ENCODE measurements at places on chromosomes 4 and X.

- no peak for DNase-seq
Observed at GRCh38 chrX:5080791-5081190, 1147.9 kb downstream of the NLGN4X start.

DNA sequence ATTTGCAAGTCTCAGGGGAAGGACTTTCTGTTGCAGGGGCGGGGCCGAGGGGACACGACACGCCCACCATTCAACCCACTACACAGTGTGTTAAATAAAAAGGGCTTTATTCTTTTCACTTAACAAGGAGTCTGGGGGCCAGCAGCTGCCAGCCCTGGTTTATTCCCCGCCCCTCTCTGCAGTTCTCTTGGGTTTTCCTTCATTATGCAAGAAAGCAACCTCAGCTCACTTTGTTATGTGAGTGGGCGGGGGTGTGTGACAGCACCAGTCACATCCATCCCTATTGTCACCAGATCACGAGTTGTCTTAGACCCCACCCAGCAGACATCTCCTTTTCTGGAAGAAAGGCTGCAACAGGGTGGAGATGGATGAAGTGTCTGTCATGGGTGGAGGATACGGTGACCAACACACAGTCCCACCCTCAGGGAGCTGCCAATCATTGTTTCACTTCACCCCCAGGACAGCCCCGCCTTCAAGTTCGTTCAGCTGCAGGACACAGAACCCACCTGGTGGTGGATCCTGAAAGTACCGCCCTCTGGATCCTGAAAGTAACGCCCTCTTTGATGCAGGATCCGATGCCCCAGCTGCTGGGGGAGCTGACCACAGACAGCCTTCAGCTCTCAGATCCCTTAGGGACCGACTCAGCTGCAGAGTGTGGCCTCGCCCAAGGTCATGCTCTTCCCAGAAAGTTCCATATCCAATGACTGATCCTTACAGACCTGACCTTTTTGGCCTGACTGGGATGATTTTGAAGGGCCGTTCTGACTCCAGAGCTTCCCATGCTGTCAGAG is 79.6 kb downstream of the SMIM20 start:
- no peak for DNase-seq

GRCh38 chr4:20565075-20565721 is 135.1 kb upstream of the PACRGL start:
- no peak for DNase-seq

GRCh38 chr4:145614233-145614610 is 5.0 kb upstream of the MMAA start:
- no peak for DNase-seq

DNA sequence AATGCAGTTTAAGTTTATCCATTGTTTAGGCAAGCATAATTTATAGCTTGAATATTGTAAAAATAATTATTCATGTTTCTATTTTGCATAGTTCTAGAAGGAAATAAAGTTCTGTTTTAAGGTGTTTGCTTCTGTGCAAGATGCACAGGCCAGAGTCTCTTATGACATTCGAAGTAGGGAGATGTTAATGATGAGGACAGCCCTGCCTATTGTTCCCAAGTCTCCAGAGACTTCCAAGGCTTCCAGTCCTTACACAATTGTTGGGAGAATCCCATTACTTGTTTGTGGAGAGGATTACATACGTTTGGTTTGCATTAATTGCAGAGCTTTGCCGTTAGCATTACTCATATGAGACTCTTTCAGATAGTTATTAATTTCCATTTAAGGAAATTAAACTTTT is 96.2 kb upstream of the ANK2 start:
- no peak for DNase-seq

DNA sequence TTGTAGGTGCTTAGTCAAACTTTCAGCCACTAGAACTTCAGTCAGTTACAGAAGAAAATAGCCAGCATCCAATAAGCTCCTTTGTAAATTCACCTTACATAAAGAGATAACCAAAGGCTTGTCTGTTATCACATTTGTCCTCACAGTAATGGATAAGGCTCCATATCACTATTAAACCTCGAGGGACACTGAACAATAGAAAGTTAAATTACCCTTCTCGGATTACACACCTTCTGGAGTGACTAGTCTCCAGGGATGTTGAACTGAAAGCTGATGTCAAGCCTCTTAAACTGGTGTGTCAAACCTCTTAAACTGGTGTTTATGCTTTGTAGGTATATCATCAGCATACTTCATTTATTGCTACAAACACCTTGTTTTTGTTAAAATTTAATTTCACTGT is 639.0 kb downstream of the CENPC start:
- no peak for DNase-seq

- DNase-seq = no peak
Observed at GRCh38 chr4:29861307-29861706, 858.9 kb upstream of the PCDH7 start.

DNA sequence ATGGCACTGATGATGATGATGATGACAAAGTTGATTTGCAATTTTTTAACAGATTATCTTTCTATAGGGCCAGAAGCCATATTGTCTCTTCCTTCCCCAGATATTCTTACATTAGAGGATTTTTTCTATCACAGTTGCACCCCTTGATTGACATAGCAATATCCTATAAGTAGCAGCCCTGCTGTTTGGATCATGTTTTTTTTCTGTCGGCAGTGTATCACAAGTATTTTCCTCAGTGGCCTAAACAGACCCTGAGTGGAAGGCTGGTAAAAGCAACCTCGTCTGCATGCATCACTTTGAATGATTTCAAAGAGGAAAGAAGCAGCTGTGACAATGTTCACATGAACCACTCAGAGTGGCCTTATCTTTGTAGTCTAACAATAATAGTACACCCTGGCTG is 41.0 kb downstream of the FAT4 start:
- DNase-seq = no peak

- DNase-seq = no peak
Observed at GRCh38 chr4:48307528-48307927, 33.8 kb upstream of the SLAIN2 start.

DNA sequence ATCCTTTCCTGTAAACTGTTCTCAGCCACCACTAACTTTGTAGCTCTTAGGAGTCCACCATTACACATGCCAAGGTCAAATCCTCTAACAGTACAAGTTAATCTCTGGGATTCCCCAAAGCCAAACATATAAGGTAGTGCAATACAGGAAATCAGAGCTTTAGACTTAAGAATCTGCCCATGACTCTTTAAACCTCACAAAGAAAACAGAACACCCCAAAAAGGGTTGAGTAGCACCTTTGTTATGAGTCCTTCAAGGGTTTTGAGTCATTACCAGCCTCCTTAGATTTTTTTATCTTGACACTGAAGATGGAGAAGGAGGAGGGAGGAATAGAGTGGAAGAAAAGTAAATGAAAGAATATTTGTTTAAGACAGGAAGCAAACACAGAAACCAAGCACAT is 243.9 kb upstream of the SPANXN1 start:
- no peak for DNase-seq

DNA sequence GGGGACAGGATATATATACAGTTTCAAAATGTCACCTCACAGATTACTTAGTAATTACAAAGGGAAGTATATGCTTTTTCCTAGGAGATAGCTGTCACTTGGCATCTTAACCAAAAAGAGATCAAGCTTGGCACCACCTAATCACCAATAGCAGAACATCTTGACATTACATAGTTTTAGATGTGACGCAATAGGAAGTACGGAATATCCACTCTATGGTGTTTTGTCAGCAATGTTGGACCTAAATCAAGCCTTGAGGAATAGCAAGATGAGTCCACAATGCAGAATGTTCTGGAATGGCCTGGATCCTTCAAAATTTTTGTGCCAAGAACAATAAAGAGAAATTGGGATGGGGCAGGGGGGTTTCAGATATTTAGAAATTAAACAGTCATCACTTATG is 1488.2 kb downstream of the FSTL5 start:
- no peak for DNase-seq

DNA sequence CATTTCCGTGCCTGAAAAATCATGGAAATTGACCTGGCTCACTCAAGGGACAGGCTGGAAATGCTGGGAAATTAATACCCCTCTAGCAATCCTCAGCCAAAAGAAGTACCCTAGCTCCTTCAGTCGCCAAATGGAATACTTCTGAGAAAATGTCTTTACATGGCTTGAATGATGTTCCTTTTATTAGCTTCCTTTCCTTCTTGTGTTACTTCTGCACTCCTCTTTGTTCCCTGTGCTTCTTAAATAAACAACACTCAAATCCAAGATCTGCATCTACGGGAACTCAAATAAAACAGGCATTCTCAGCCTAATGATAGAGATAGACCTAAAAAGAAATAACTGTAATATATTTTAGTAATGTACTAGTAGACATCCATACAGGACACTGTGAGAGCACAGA is 36.1 kb downstream of the SPARCL1 start:
- DNase-seq = no peak

DNA sequence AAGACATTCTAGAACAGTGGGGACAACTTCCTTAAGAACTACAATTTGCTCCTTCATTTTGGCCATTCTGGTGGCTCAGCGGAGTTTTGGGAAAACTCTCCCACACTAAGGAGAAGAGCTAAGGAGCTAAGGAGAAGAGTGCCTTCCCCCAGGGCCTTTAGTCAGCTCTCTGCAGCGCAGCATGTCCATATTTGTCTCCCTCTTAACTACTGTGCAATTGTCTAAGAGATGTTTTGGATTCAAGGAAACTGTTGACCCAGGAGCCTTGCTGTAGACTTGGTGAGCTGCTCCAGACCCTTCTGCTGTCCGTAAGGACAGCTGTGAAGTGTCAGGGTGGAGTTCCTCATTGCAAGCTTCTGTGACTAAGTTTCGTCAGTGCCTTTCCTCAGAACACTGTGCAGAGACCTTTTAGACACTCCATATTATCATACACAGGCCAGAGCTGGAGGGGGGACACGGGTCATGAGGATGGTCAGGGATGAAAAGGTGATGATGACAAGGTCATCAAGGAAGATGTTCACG is 179.0 kb downstream of the NHS start:
- no peak for DNase-seq

DNA sequence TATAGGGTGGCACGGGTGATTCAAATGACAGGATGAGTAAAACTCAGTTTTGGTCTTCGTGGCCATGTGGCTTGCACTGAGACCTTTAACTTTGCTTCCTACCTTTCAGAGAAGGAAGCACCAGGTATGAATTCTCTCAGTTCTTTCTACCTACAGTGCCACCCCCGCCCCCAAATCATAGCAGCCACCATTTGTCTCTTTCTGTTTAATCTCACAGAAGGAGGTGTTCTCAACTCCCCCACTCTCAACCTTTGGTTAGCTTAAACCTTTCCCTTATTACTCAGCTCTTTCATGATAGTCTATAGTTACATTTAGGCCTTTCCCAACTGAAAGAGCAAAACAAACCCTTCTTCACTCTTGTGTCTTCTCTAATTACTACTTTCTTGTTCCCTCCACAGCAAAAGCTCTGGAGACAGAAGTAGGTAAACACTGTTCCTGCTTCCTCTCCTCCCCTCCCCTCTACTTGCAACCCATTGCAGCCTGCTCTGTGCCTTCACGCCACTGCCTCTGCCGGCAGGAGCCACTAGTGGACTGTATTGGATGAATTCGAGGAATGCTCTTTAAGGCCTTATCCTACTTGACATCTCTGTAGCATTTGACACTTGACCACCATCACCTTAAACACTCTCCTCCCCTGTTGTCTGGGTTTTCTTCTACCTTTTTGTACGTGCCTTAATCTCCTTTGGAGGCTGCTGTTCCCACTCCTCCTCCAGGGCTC is 123.7 kb downstream of the AFF1 start:
- DNase-seq = no peak

DNA sequence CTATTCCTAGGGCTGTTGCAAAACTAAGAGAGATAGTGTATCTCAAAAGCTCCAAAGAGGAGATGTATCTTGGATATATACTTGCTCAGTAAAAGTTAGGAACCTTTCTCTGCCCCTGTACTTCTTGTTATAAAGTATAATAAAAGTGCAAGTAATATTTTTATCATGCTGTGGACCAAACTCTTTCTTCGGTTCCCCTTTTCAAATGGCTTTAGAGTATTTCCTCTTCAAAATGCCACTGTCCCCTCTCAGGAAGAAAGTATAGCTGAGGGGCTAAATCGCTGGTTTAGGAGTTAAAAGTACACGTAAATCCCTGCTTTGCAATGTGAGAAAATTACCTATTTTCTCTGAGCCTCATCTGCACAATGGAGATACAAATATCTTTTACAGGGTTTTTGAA is 169.1 kb upstream of the FTHL17 start:
- DNase-seq = no peak

DNA sequence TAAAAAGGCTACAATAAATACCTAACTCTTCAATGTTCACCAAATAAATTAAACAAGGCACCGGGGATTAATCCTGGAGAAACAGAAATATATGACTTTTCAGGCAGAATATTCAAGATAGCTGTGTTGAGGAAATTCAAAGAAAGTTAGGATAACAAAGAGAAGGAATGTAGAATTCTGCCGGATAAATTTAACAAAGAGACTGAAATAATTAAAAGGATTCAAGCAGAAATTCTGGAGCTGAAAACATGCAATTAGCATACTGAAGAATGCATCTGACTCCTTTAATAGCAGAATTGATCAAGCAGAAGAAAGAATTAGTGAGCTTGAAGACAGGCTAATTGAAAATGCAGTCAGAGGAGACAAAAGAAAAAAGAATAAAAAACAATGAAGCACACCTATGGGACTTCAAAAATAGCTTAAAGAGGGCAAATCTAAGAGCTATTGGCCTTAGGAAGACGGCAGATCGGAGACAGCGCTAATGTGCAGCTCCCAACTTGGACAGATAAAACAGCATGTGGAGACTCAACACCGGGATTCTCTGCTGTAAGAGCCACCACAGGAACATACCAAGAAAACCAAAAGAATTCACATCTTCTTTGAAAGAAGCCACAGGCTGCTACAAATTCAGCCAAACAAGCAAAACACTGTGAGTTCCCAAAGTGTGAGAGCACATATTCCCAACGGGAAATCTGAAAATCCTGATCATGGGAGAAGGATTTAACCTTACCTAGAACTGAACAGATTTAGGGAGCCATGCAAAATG is 1290.9 kb downstream of the PCDH18 start:
- no peak for DNase-seq

GRCh38 chr4:152010710-152011079 is 249.9 kb upstream of the GATB start:
- DNase-seq = no peak

GRCh38 chrX:96705905-96706304 is 21.3 kb downstream of the DIAPH2 start:
- DNase-seq = no peak

- no peak for DNase-seq
Observed at GRCh38 chr4:152684007-152684406, 4.2 kb upstream of the TMEM154 start.

Measured in activated B cell treated with CpG ODN at 0.5 μM for 24 hours (primary cell).